ENCODE measurements at places on chromosomes 3 and 15.

DNA sequence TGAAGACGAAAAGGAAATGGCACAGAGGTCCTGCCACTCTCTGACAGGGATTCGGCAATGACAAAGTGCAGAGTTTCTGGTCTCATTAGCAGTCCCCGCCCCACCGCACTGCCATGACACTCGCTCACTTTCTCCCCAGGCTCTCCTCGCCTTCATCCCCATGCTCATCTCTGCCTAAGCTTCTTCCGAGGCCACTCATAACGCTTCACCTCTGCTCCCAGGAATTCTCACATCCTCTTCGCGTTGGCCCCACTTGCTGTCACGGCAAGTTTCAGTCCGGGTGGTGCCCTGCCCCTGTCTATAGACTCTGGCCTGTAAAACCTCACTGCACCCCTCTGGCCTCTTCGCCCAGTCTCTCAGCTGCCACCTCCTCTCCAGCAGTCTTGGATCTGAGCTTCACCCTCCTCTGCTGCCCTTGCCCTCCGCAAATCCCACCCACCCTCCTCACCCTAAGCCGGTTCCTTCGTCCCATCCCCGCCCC lies 654 bp downstream of the RUBCN start:
- DNase-seq = peak; percentile 31

DNA sequence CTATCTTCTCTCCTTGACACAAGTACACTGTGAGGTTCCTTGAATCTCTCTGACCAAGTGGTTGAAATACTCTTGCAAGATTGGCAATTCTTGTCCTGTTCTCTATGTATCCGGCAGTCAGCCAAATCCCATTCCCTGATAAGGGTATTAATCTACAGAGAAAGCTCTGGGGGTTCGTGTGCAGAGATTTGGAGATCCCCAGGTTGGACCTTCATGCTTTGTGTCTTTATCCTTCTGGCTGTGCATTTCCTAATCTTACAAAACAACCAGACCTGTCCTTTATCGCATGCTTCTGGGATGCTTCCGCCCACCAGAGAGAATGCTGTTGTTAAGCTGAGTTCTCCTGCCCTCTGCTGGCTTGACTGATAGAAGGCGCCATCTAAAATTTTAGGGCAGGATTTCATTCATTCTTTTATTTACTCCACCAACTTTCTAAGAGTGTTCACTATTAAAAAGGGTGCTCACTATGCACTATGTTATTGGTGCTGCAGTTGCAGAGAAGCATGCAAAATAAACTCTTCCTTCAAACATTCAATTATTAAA lies 8.6 kb upstream of the SST start:
- peak; percentile 28 for DNase-seq

DNA sequence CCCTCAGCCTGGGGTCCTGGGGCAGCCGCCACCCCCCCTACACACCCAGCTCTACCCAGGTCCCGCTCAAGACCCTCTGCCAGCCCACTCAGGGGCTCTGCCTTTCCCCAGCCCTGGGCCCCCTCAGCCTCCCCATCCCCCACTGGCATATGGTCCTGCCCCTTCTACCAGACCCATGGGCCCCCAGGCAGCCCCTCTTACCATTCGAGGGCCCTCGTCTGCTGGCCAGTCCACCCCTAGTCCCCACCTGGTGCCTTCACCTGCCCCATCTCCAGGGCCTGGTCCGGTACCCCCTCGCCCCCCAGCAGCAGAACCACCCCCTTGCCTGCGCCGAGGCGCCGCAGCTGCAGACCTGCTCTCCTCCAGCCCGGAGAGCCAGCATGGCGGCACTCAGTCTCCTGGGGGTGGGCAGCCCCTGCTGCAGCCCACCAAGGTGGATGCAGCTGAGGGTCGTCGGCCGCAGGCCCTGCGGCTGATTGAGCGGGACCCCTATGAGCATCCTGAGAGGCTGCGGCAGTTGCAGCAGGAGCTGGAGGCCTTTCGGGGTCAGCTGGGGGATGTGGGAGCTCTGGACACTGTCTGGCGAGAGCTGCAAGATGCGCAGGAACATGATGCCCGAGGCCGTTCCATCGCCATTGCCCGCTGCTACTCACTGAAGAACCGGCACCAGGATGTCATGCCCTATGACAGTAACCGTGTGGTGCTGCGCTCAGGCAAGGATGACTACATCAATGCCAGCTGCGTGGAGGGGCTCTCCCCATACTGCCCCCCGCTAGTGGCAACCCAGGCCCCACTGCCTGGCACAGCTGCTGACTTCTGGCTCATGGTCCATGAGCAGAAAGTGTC lies 30.2 kb downstream of the PTPN23 start:
- DNase-seq = no peak

- DNase-seq = no peak
These were observed 112.6 kb downstream of the FILIP1L start for GRCh38 chr3:100001526-100002270.

DNA sequence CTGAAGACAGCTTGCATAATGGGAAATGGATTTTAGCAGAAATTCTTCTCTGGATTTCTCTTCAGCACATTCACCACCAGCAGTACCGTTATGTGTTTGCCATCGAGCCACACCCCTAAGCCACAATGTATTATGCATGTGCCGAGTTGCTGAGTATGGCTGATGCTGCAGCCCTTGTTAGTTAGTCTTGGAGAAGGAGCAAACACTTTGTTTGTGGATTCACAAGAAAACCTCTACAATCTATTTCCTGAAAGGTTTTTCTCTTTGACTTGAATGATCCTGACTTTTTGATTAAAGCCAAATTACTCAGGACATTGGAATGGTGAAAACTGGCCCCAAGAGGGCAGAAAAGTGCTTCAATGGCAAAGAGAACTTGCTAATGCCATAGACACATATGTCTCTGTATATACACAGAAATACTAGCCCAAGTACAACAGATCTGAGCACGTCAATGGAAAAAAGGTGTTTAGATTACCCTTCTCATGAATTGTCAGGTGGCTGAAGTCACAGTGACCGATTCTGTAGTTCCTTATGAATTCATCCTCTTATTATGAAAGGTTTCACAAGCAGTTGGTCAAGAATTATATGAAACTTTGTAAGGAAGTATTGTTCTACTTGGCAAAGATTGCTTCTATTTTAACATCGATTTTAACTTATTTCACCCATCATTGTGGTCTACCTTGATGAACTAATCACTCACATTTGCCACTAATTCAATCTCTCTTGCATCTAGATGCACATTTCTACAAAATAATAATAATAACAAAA lies 103.0 kb downstream of the P3H2 start:
- peak; percentile 73 for DNase-seq

DNA sequence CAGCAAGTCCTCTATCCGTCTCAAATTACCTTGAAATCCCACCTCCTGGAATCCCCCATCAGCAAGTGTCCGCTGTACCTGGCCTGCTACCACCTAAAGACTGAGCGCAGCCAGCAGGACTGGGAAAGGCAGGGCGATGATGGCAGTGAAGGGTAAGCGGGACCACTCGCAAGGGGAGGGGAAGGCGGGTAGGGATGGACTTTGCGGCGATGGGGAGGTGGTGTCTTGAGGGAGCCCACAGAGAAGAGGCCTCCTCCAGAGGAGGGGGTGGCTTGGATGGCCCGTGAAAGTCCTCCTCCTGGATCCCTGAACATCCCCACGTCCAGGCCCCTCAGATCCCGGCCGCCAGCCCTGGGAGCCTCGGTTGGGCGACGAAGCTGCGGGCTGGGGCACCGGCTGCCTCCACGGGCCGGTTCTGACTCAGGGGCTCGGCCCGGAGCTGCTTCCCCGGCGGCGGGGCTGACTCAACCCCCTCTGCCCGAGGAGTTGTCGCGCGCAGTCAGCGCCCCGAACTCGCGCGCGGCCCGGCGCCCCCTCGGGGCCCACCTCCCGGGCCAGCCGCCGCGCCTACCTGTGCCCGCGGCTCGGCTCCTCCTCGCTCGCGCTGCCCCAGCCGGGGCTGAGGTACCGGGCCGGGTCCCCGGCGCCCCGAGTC lies 512 bp downstream of the LARP6 start:
- peak; percentile 75 for DNase-seq

GRCh38 chr15:90496791-90497190 lies 32.9 kb upstream of the CRTC3 start:
- DNase-seq = no peak

GRCh38 chr15:46556010-46556409 lies 921.2 kb downstream of the SQOR start:
- DNase-seq = no peak

- DNase-seq = no peak
These were observed 7.9 kb upstream of the GP9 start for GRCh38 chr3:129052675-129053074.

- no peak for DNase-seq
These were observed 57.1 kb downstream of the CALML4 start for GRCh38 chr15:68148039-68148438.

DNA sequence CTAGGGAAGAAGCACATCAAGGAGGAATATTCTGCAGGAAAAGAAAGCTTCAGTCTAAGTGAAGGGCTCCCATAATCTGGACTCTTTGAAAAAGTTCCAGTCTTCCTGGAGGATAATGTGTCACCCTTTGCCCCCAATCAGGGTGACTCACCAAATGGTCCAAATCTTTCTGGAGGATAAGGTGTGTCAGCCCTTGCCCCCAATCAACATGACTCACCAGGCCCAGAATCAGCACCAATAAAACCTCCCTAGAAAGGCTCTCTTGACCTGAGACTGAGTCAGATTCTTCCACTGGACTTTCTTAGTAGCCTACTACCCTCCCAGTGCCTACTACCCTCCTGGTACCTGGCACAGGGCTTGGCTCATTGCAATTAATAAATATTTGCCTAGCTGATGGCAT lies 9.5 kb upstream of the ARL14 start:
- DNase-seq = no peak

DNA sequence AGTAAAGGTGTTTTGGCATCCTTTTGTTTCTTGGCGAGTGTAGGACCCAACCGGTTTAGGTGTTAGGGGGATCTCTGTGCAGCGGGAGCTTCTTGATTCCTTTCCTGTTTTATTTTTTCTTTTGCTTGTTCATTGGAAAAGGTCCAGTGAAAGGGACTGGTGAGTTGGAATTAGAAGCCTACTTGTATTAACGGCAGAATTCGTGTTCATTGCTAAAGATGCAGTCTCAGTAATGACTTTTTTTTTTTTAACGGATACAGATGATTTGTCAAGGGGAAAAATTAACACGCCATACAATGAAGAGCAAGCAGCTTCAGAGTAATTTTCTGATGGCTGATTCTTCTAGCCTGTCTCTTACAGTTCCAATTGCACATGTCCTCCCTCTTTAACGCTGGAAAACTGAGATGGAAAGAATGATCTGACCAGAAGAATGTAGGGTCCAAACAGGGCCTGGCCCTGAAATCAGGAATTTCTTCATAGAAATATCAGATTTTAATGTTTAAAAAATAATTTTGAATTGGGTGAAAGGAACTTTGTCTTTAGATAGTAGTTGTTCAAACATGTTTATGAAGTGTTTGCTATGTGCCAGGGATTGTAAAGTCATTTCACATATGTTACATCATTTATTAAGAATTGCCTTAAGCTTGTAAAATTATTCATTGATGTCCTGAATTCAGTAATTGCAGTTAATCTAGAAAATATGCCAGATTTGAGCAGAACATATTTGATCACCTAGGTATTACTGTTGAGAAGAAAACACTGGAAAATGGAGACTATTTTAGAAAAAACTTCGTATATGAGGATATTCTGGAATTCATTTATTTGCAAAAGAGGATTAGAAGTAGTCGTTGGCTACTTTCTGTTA lies 1.4 kb downstream of the MAPK6 start:
- peak; percentile 11 for DNase-seq

GRCh38 chr3:101077361-101078011 lies 84.3 kb upstream of the ABI3BP start:
- DNase-seq = no peak

GRCh38 chr3:79018671-79019136 lies 749.1 kb downstream of the ROBO1 start:
- DNase-seq = peak; percentile 66

DNA sequence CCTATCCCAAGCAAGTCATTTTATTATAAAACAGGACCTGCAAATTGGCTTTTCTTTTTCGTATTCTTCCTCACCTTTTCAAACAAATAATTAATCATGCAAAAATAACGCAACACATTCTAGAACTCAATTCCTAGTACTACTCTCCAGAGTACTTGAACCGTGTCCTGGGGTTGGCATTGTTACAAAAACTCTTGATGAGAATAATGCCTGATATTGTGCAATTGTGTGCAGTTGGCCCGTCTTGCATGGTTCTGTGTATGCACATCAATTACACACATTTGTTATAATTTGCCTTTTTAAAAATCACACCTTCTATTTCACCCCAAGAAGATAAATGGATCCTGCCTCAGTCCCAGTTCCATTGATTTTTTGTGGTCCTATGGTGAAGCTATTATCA lies 205.4 kb downstream of the EPHB1 start:
- no peak for DNase-seq

DNA sequence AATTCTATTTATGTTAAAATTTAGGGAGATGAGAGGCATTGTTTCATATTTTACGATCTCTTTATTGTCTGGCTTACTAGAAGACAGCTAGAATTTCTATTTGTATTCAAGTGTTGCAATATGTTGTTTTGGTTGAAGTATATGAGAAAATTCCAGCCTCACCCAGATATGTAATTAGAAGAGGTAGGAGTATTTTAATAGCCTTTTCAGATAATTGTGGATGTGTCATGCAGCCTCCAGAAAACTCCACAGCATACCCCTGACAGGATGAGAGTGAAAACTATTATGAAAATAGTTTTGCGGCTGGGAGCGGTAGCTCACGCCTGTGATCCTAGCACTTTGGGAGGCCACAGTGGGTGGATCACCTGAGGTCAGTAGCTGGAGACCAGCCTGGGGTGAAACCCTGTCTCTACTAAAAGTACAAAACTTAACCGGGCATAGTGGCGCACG lies 21.5 kb upstream of the USP3 start:
- no peak for DNase-seq

GRCh38 chr3:133273346-133273745 lies 126.5 kb upstream of the BFSP2 start:
- DNase-seq = no peak

DNA sequence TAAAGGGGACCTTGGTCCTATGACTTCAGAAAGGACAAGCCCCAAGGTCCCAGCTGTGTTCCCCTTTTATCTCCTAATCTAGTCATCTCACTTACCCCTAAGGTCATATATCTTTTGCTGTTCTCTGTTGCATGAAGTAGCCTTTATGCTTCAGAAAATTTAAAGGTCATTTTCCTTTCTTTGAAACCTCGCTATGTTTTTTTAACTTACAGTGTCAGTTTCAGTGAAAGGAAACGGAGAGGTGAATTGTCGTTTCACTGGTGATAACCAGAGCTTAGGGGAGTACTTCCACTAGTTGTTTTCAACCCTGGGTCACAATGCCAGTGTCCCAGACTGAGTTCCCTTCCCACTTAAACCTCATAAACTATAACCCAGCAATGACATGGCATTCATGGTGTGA lies 357.4 kb downstream of the GAP43 start:
- no peak for DNase-seq

DNA sequence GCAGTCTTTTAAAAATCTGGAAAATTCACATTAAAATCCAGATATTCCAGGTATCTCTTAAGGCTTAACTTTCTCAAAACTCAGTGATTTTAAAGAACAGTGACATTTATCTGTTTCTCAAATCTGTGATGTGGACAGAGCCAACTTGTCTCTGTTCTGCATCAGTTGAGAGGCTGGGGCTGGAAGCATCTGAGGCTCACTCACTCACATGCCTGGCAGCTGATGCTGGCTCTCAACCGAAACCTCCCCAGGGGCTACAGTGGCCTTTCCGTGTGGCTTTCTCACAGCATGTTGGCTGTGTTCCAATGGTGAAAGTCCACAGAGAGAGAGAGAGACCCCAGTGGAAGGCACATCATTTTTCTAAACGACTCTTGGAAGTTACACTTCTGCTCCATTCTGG lies 53.5 kb downstream of the CEMIP start:
- peak; percentile 71 for DNase-seq

Data from SJCRH30 (cell line).